ENCODE measurements at places on chromosomes 3 and 15. TPM values are rescaled to one million over a fixed set of nuclear protein-coding genes. Genes with fewer than 3 reads are reported as not detected.

XCR1 gene
- total RNA-seq: 0.05 TPM

TNFSF10 gene
- 123 TPM for total RNA-seq

CISH gene
- total RNA-seq: 341 TPM

PLCH1 gene
- total RNA-seq: 0.10 TPM

GAP43 gene
- total RNA-seq: not detected

TJP1 gene
- not detected for total RNA-seq

LRRIQ4 gene
- 0.10 TPM for total RNA-seq

MYRIP gene
- total RNA-seq: not detected

SLC9C1 gene
- not detected for total RNA-seq

PFN2 gene
- total RNA-seq: 0.42 TPM

SLC2A2 gene
- not detected for total RNA-seq

RTP1 gene
- not detected for total RNA-seq

GOLGA6A gene
- total RNA-seq: not detected

HYAL1 gene
- 0.36 TPM for total RNA-seq

NR2E3 gene
- total RNA-seq: not detected

CHRNB4 gene
- not detected for total RNA-seq

DCP1A gene
- total RNA-seq: 46.3 TPM

CPNE4 gene
- 0.10 TPM for total RNA-seq

CAND2 gene
- total RNA-seq: 0.29 TPM

TGM5 gene
- not detected for total RNA-seq

ZIC1 gene
- not detected for total RNA-seq

WNT5A gene
- total RNA-seq: not detected

BTLA gene
- total RNA-seq: 39.4 TPM

CMTM8 gene
- 5.0 TPM for total RNA-seq

FBXO40 gene
- total RNA-seq: not detected

IQCH gene
- 0.88 TPM for total RNA-seq

ADAMTS9 gene
- total RNA-seq: not detected

LXN gene
- 17.7 TPM for total RNA-seq

GANC gene
- total RNA-seq: 13.0 TPM

PRSS50 gene
- total RNA-seq: not detected

CCDC191 gene
- 2.1 TPM for total RNA-seq

RPL39L gene
- 7.5 TPM for total RNA-seq

GOLGA8O gene
- total RNA-seq: 3.3 TPM

EIF1B gene
- 49.1 TPM for total RNA-seq

NAA50 gene
- 144 TPM for total RNA-seq

GJD2 gene
- not detected for total RNA-seq

DLL4 gene
- 0.36 TPM for total RNA-seq

CLDN18 gene
- not detected for total RNA-seq

THAP10 gene
- not detected for total RNA-seq

Data from activated T-helper 1 cell treated with anti-CD3 and anti-CD28 coated beads, Interleukin-12 subunit alpha, Interleukin-12 subunit beta, Interleukin-2, Interleukin-4 antibody, amounts not matched to agents 30 ng/mL and 10 ng/mL and 1 ng/mL, durations not matched to agents 14 hours and 24 hours and 36 hours (primary cell).